Thoracic aorta (tissue), 2 donors: ENCODE measurements at places on chromosomes 2 and 18. TPM values are rescaled to one million over a fixed set of nuclear protein-coding genes. Genes with fewer than 3 reads are reported as not detected.
A peak's percentile ranks its signal among the peaks of the same experiment; 100 is the strongest.

The TUBB8B gene
- total RNA-seq: not detected

The KRTCAP3 gene
- total RNA-seq: 0.68 TPM

The CNDP1 gene
- total RNA-seq: not detected

The WDR75 gene
- total RNA-seq: 58.7 TPM

The MFSD2B gene
- total RNA-seq: 0.14 TPM

The PID1 gene
- 109 TPM for total RNA-seq

GRCh38 chr2:98350411-98350810 lies 4.2 kb downstream of the CNGA3 start:
- no peak overlapping the region for H3K4me3 ChIP-seq
- H3K36me3 ChIP-seq: no peaks in the 10 kb centered on the region
- no peak overlapping the region for H3K27ac ChIP-seq

- no peak overlapping the region for H3K27ac ChIP-seq
- no peaks in the 10 kb centered on the region for H3K27me3 ChIP-seq
- no peaks in the 10 kb centered on the region for H3K4me1 ChIP-seq
- no peak overlapping the region for H3K4me3 ChIP-seq
- no peak for DNase-seq
- H3K36me3 ChIP-seq: no peaks in the 10 kb centered on the region
These were observed 52.7 kb upstream of the BOD1L2 start for GRCh38 chr18:57094175-57094574.

DNA sequence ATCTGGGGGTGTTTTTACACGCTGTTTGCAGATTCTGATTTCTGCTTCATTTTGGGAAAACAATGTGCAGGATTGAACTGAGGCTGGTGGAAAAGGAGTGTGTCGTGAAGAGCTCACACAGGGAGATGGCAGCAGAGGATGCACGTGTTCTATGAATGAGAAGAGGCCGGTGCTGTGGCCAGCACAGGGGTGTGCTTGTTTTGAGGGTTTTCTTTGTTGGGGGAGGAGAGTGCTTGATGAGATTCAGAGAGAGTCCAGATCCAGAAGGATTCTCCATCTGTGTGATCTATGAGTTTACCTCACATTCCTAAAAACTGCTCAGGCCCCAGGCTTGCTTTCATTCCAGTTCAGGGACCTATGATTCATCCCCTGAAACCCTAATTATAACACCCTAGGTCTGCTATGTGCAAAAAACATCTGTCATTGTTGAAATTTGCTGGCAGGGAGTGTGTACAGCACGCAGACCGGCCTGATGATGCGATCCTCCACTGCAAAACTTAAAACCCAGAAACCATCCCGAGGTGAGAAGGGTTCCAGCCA lies 12.1 kb downstream of the TGFA start:
- no peak overlapping the region for H3K4me3 ChIP-seq
- no peaks in the 10 kb centered on the region for H3K27me3 ChIP-seq
- no peak overlapping the region for H3K27ac ChIP-seq

GRCh38 chr2:47239119-47239969 lies 84.2 kb upstream of the STPG4 start:
- no peak overlapping the region for H3K27ac ChIP-seq
- H3K4me3 ChIP-seq: no peak overlapping the region
- H3K36me3 ChIP-seq: no peaks in the 10 kb centered on the region

GRCh38 chr2:99743146-99743545 lies 253.3 kb upstream of the REV1 start:
- no peak overlapping the region for H3K4me3 ChIP-seq
- no peak for DNase-seq

GRCh38 chr2:43745457-43745856 lies 28.4 kb upstream of the DYNC2LI1 start:
- DNase-seq: no peak
- peak overlapping the region; percentile 62 for H3K27ac ChIP-seq
- H3K36me3 ChIP-seq: peaks cover 4% of the 10 kb centered on the region

DNA sequence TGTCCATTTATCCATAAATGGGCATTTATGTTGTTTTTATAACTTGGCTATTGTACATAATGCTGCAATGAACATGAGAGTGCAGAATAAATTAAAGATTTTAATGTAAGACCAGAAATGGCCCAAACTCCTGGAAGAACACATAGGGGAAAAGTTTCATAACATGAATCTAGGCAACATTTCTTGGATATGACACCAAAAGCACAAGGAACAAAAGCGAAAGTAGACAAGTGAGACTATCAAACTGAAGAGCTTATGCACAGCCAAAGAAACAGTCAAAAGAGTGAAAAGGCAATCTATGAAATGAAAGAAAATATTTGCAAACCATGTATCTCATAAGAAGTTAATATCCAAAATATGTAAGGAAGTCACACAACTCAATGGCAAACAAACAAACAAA lies 5.8 kb downstream of the IL36A start:
- H3K4me3 ChIP-seq: no peak overlapping the region
- no peak overlapping the region for H3K27ac ChIP-seq
- no peaks in the 10 kb centered on the region for H3K27me3 ChIP-seq
- DNase-seq: no peak

GRCh38 chr2:222861411-222862105 lies 722 bp downstream of the ACSL3 start:
- H3K4me3 ChIP-seq: peak overlapping the region; percentile 93
- no peak for DNase-seq
- no peaks in the 10 kb centered on the region for H3K36me3 ChIP-seq
- H3K27me3 ChIP-seq: no peaks in the 10 kb centered on the region
- peak overlapping the region; percentile 94 for H3K27ac ChIP-seq

- H3K4me1 ChIP-seq: no peaks in the 10 kb centered on the region
- no peak overlapping the region for H3K4me3 ChIP-seq
- no peak overlapping the region for H3K27ac ChIP-seq
- no peak for DNase-seq
- no peaks in the 10 kb centered on the region for H3K36me3 ChIP-seq
These were observed 289.9 kb downstream of the ZEB2 start for GRCh38 chr2:144230033-144230432.

GRCh38 chr18:28158083-28158581 lies 18.8 kb downstream of the CDH2 start:
- H3K27me3 ChIP-seq: no peaks in the 10 kb centered on the region
- no peak overlapping the region for H3K27ac ChIP-seq
- H3K36me3 ChIP-seq: no peaks in the 10 kb centered on the region
- peaks cover 8% of the 10 kb centered on the region for H3K4me1 ChIP-seq

GRCh38 chr2:71995067-71995665 lies 152.5 kb downstream of the CYP26B1 start:
- no peaks in the 10 kb centered on the region for H3K4me1 ChIP-seq
- no peak for DNase-seq
- no peaks in the 10 kb centered on the region for H3K27me3 ChIP-seq
- H3K27ac ChIP-seq: no peak overlapping the region
- H3K36me3 ChIP-seq: no peaks in the 10 kb centered on the region
- no peak overlapping the region for H3K4me3 ChIP-seq

- no peak overlapping the region for H3K4me3 ChIP-seq
- H3K27me3 ChIP-seq: no peaks in the 10 kb centered on the region
- H3K27ac ChIP-seq: no peak overlapping the region
- no peak for DNase-seq
- H3K36me3 ChIP-seq: no peaks in the 10 kb centered on the region
- H3K4me1 ChIP-seq: no peaks in the 10 kb centered on the region
These were observed 196.4 kb downstream of the NOL4 start for GRCh38 chr18:34028324-34028723.

- no peak overlapping the region for H3K27ac ChIP-seq
- H3K27me3 ChIP-seq: no peaks in the 10 kb centered on the region
- H3K4me1 ChIP-seq: peaks cover 8% of the 10 kb centered on the region
- H3K36me3 ChIP-seq: no peaks in the 10 kb centered on the region
These were observed 63.0 kb upstream of the MSH2 start for GRCh38 chr2:47339745-47340541.

DNA sequence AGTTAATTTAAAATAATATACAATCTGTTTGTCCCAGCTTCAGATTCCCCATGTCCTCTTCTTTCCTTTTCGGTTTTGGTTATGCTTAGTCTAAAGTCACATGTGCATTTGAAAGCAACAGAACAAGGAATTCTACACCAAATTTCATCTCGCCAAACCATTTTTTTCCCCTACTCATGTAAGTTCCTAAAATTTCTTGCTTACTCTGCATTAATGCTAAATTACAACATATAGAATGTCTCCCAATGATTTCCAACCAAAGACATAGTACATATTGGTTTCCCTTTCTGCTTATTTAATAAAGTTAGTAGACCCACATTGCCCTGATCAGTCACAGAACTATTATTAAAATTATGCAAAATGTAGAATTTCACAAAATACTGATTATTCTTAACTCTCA lies 212.3 kb downstream of the ARHGAP15 start:
- no peaks in the 10 kb centered on the region for H3K36me3 ChIP-seq
- no peaks in the 10 kb centered on the region for H3K27me3 ChIP-seq
- no peaks in the 10 kb centered on the region for H3K4me1 ChIP-seq

- no peaks in the 10 kb centered on the region for H3K27me3 ChIP-seq
- H3K4me3 ChIP-seq: no peak overlapping the region
- no peak overlapping the region for H3K27ac ChIP-seq
- no peak for DNase-seq
These were observed 42.6 kb upstream of the CDCA7 start for GRCh38 chr2:173311844-173312606.

GRCh38 chr2:25251422-25252273 lies 83.3 kb upstream of the POMC start:
- peaks cover 7% of the 10 kb centered on the region for H3K4me1 ChIP-seq
- no peak for DNase-seq
- H3K4me3 ChIP-seq: peak overlapping the region; percentile 84

- no peaks in the 10 kb centered on the region for H3K27me3 ChIP-seq
- peaks cover 33% of the 10 kb centered on the region for H3K36me3 ChIP-seq
- H3K4me3 ChIP-seq: peak overlapping the region; percentile 24
- no peak for DNase-seq
- H3K27ac ChIP-seq: peak overlapping the region; percentile 75
These were observed 17.4 kb downstream of the NAPG start for GRCh38 chr18:10543277-10543676.

DNA sequence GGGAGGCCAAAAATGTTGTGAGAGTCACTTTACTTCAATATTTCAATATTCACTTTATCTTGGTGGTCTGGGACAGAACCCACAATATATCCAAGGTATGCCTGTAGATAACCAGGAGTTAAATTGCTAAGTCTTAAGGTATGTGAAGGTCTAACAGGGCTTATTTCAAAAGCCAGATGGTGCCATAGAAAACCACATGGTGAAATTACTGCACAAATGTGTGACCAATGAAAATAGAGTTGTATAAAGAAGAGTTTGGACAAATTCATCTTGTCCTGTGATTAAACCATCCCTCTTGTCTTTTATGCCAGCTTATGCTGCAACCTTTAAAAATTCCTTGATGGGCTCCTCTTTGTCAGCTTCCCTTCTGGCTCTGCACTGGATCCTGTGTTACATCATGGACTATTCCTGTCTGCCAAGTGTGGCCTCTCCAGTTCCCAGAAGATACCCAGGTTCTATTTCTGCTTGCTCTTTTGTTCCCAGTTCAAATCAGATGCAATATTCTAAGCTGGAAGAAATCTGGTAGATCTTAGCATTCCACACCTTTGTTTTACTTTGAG lies 46.8 kb downstream of the ANTXR1 start:
- H3K36me3 ChIP-seq: no peaks in the 10 kb centered on the region
- no peak overlapping the region for H3K4me3 ChIP-seq
- H3K4me1 ChIP-seq: peaks cover 72% of the 10 kb centered on the region
- H3K27me3 ChIP-seq: no peaks in the 10 kb centered on the region
- DNase-seq: no peak

DNA sequence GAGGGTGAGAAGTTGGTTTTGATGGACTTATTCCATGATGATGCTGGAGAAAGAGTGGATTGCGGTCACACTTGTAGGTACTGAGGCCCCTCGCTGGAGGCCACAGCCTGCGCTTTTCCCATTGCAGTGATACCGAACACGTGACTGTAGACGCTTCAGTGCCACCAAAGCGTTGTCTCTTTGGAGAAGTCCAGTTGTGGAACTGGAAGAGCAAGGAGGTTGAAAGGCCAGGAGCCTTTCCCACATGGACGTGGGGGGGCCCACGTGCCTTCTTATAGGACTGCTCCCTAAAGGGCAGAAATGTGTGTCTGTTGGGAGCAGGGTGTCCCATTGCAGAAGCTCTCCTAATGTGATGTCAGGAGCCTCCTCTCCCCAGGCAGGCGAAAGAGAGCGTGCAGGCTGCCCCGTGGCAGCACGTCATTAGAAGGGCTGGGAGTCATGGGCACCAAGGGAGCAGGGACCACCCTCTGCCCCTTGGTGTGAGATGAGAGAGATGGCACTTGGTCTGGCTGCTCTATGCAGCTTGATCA lies 31.5 kb downstream of the LPIN1 start:
- no peaks in the 10 kb centered on the region for H3K27me3 ChIP-seq
- H3K27ac ChIP-seq: no peak overlapping the region
- peaks cover 40% of the 10 kb centered on the region for H3K36me3 ChIP-seq
- no peaks in the 10 kb centered on the region for H3K4me1 ChIP-seq
- no peak for DNase-seq

GRCh38 chr2:3313781-3314375 lies 63.7 kb downstream of the EIPR1 start:
- no peaks in the 10 kb centered on the region for H3K4me1 ChIP-seq
- no peak for DNase-seq
- H3K36me3 ChIP-seq: no peaks in the 10 kb centered on the region

DNA sequence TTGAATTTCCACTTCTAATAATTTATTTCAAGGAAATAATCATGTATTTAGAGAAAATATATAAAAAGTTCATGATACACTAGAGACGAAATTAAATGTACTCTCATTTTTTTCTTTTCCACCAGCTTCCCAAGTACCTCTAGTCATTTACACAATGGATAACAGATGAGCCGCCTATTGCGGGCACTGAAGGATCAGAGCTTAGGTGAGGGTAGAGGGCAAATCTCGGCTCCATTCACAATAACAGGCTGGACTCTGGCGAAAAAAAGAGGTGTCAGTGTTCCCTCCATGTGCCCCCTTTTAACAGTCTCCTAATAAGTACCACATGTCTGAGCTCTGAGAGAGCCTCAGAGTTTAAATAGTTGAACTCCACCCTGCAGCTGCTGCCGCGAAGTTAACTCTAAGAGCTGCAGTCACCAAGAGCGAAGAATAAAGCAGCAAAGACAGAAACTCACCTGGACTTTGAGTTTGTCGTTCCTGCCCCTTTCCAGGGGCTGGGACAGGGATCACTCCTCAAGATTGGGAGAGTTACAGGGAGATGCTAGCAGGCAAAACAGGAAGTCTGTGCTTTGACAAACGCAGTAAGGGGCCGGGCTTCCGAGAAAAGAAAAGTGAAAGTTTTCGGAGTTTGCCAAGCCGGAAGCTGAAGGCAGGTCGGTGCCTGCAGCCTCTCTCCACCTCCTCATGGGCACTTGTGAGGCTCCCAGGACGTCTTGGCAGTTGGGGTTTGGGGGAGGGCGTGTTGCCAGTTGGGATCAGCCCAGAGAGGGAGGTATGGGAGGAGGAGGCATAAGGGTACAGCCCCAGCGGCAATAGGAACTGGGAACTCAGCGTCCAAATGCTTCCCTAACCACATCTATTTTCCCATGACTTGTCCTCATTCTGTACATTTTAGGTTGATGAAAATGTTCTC lies at the start of gene SP110:
Gene SP110, minus strand, starts transcription at position 566 of the 913 bp plus-strand sequence. CDS start 3,057 bp downstream, outside the sequence.
- H3K27me3 ChIP-seq: no peaks in the 10 kb centered on the region
- H3K27ac ChIP-seq: peak within 1 kb of the TSS; percentile 71
- DNase-seq: peak; percentile 41
- no peaks in the 10 kb centered on the region for H3K36me3 ChIP-seq
- peak within 1 kb of the TSS; percentile 74 for H3K4me3 ChIP-seq
